ENCODE measurements at places on chromosomes 4 and X.

GRCh38 chr4:186248643-186249042 lies 17.3 kb upstream of the F11 start:
- no peak for DNase-seq

DNA sequence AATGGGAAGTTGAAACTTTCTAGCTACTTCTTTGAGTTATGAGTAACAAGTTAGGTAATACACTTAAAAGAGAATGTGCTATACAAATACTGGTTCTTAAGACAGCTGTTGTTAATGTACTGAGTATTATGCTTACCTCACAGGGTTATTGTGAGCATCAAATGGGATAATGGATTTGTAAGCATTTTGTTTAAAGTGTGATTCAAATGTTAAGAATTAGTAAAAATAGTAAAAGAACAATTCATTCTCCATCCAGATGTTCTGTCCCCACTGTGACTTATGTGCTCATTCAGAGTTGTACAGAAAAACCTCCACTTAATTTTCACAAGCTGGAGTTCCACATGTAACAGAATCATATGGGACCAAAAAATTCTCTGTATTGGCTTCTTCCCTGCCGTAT lies 63.6 kb downstream of the AR start:
- no peak for DNase-seq

DNA sequence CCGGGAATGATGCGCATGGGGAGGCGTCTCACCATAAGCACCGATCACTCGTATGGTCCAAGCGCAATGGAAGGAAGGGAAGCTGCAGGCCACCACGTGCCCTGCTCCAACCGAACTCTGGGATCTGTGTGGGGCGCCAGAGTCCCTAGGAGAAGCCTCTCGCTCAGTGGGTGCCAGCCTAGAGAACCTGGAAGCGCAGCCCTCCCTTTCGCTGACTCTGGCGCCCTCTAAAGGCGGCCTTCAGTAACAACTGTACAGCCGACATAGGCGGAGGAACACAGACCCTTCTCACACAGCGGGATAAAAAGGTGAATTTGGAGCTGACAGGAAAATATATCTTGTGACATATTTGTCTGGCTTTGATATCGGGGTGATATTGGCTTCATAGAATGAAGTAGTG lies 76.0 kb downstream of the INTS6L start:
- no peak for DNase-seq

DNA sequence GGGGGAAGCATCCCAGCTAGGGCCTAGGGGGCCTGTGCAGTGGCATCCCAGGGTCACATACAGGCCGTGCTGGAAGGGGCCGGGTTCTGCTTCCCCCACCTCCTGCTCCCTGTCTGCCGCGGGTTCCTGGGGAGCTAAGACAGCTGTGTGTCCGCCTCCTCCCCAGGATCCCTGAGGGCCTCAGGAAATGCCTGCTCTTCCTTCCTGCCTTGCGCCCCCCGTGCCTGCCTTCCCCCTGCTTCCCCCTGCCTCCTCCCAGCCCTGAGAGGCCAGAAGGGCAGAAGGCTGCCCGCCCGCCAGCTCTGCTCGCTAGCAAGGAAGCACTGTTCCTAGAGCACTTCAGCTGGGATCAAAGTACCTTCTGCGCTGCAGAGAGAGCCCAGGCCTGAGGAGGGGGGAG lies 2.9 kb upstream of the BGN start:
- DNase-seq, result no peak

DNA sequence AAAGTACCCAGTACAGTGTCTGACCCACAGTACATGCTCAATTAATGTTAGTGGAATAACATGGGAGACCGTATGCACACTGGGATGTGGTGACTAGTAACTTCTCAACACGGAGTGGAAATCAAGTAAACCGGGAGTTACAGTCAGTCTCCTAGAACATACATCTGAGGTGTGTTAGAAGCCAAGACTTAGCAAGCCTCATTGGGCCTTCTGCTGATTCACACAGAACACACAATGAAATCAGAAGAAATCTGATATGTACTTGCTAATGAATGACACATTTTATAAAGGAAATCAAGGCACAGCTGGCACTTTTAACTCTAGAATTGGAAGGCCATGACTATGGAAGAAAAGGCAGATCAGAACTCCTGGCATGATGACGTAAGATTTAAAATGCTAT lies 13.0 kb downstream of the TRAPPC2 start:
- DNase-seq, result no peak

GRCh38 chr4:146932116-146932515 lies 13.5 kb downstream of the TTC29 start:
- DNase-seq, result no peak

DNA sequence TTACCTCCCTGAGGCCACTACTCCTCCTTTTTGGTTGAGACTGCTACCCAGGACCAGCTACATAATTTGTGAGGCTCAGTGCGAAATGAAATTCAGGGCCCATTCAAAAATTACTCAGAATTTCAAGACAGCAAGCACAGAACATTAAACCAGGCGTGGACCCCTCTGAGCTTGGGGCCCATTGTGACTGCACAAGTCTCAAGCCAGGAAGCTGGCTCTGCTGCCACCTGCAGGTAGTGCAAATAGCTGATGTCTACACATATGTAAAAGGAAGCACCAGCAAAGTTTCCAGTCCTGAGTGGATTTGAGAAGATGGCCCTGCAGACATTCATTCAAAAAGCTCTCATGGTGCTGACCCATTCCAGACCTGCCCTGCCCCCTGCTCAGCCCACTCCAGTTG lies 213.4 kb upstream of the LNX1 start:
- DNase-seq, result no peak

DNA sequence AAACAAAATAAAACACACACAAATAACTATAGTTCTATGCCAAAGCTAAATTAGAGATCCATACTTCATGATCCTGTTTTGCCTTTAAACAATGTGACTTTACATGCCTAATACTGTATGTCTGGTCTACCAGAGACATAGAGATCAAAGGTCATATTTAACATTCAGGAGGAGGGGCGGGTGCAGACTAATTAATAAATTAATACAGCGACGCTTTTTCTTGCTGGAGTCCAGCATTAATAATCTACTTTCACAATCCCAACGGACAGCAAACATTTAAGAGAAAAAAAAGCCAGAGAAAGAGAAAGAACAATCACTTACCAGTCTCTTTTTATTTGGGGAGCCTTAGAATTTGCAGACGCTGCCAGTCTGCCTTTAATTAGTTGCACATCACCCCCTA lies 509 bp downstream of the CXXC4 start:
- DNase-seq, result no peak

GRCh38 chrX:69429339-69430015 lies 74.6 kb upstream of the NALF2 start:
- DNase-seq, result no peak

DNA sequence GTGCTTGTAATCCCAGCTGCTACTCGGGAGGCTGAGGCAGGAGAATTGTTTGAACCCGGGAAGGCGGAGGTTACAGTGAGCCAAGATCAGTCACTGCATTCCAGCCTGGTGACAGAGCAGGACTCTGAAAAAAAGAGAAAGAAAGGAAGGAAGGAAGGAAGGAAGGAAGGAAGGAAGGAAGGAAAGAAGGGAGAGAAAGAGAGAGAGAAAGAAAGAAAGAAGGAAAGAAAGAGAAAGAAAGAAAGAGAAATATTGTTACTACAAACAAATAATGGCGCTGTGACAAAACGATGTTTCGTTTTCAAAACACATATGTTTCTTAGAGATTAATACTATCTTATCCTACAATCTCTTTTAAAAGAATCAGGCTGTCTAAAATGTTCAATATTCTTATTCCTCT lies 42.1 kb upstream of the CCDC160 start:
- DNase-seq, result no peak

DNA sequence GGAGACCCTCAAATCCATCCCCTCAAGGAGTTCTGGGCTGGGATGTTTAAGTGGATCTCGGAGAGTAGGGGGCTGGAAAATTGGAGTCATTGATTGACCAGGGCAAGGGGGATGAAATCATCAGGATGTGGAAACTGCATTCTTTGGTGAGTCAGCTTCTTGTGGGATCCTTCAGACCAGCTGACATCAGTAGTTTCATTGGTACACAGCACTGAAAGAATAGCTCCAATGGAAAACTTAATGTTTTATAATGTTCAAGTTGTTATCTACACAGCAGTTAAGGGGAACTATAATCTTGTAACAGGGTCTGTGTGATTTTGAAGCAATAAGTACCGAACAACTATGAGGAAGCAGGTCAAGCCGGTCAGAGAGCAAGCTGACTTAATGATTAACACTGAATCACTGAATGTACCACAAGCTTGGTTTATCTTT lies 506.1 kb downstream of the RPA4 start:
- DNase-seq, result no peak

GRCh38 chr4:76622126-76622525 lies 187.1 kb downstream of the SHROOM3 start:
- DNase-seq, result no peak

DNA sequence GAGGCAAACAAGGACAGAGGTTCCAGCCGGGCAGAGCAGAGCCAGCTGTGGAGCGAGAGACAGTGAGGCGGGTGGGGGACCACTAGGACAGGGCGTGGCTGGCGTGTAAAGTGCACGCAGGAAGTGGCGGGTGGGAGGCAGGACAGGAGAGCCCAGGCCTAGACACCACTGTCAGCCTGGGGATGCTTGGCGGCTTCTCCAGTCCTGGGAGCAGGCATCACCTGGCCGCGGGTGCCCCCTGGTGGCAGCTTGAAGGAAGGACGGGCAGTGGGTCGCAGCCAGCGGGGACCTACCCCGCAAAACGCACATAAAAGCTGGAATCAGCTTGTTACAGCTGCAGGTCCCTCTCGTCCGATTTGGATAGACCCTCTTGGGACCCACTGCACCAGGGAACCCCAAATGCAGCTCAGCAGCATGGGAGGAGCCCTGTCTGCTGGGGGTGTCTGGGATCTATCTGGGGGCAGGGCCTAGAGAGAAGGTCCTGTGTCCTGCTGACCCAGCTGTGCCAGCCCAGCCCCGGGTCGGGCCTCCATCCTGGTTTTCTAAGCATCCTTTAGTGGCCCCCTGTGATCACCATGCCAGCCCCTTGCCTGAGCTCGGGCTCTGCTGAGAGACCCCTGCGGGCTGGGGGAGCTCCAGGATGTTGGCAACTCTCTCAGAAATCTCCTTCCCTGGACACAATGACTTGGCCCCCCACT lies 57.7 kb downstream of the WFS1 start:
- peak; percentile 88 for DNase-seq

DNA sequence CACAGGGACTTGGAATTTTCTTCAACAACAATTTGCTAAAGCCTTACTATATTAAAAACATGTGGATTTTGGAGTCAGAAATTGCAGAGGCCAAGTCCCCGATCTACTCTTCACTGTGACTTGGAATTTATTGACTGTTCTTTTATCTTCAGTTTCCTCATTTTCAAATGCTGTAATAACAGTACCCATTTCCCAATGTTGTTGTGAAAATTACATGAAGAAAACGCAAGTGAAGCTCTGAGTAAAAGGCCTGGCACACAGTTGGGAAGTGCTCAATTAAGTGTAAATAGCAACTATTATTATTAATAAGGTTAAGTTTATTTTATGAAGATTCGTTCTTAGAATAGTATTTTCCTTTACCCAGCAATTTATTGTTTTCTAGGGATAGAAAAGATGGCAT lies 15.7 kb downstream of the STBD1 start:
- DNase-seq, result no peak

- no peak for DNase-seq
Observed at GRCh38 chrX:10676235-10676957, 56.0 kb upstream of the MID1 start.

DNA sequence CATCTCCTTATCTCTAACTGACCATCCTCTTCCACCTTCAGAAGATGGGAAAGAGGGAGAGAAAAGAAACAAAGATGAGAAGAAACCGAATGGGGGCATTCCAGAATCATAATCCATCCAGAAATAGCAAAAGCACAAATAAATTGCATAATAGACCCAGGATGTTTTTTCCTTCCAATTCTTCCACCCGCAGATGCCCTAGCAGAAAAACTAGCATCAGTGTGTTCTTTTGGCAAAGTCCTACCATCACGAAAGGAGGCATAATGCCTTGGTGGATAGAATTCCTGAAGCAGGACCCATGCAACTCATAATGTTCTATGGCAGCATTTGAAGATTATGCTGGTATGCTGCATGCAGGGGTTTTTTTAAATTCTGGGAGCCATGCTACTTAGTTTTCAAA lies 279.2 kb downstream of the PPP3CA start:
- no peak for DNase-seq

- DNase-seq, result no peak
Observed at GRCh38 chrX:26845056-26845455, 618.1 kb downstream of the PPP4R3C start.

DNA sequence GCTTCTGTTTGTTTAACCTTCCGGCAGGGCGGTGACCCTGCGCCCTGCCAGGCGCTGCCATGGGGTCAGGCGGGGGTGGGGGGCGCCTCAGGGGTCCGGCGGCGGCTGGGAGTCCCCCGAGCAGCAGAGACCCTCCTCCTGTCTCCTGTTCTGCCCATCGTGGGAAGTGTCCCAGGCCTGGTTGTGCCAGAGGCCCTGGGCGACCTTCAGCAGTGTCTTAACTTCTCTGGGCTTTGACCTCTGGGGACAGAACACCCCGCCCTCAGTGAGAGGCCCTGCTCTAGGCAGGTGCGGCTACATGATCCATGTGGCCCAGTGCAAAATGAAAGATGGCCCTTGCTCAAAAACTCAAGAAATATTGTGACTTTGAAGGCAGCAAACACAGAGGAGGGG lies 22.8 kb upstream of the HMX1 start:
- no peak for DNase-seq

DNA sequence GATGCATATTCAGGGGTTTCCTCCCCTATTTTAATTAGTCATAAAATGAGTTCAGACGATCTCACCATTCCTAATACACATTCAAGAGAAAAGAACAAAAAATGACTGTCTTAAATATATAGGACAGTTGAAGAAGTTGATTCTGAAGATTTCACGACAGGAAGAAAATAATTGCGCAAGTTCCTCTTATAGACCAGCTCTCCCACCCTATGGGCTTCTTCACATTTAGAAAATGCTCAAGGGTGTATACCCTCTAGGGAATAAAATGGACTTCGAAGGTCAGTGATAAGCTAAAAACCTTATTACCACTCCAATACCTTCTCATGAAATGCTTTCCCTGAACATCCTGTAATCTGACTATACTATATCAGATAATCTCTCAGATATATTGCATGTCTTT lies 149.2 kb upstream of the TEX13C start:
- no peak for DNase-seq

DNA sequence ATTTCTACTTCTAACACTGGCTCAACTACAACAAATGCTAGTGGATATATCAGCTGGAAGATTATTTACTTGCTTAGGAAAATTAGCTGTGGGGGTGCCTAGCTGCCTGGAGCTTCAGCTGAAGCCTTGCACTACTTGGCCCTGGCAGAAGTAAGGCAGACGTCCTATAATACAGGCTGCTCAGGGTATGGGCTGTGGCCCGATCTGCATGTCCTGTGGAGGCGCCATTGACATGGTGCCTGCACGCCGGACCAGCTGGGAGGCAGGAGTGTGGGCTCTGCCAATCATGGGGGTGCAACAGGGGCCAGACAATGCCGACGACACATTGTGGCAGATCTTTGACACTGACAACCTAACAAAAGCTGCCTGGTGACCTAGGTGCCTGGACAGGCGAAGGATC lies 31.6 kb upstream of the UCP1 start:
- no peak for DNase-seq

DNA sequence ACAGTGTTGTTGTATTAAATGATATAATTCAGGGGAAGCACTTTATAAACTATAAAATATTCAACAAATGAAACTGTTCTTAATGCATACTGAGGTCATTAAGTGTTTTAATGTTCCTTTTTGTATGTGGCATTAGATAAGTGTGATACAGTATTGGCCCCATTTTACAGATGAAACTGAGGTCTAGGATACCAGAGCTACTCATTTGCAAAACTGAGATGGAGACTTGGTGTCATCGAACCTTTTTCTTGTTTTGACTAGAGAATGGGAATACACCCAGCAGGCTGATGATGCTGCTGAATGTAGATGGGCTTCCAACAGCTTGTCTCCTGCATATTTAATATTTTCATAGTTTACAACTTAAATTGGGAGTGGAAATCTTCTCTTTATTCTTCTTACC lies 34.6 kb downstream of the TAF1 start:
- no peak for DNase-seq

All from dorsolateral prefrontal cortex (tissue), 122 donors.